ENCODE measurements at places on chromosomes 12 and 14.

DNA sequence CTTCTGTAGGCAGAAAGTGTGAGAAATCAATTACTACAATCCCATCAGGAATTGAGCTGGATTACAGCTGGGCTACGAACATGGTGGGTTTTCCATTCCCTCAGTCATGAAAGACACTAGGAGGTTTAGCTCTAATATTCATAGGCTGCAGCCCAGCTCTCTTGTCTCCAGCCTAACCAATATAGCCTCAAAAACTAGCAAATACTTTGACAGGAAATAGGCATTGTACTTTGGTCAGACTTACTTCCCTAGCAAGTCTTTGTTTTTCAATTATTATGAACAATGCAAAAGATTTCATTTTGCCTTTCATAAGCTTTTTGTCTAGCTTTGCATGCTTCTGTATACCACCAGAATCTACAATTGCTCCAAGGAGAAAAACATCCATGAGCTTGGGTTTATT is 296.2 kb downstream of the GPHN start:
- no peak for DNase-seq
- no peak overlapping the region for H3K27ac ChIP-seq
- H3K4me1 ChIP-seq, result no peaks in the 10 kb centered on the region
- no peak overlapping the region for H3K4me3 ChIP-seq

DNA sequence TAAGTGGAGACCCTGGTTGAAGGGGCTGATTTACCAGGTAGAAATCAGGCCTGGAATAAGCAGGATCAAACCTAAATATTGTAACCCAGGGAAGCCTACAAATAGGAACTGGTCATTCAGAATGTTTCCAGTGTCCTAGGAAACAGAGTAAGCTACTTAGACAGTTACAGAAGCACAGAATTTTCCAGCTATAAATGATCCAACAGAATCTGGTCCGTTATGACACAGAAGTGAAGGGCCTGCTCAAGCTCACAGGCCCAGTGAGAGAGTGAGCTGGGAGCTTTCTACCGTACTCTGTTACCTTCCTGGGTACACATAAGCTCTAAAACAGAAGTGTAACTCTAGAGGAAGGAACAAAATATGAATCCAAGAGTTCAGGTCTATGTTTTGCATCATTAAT is 119.1 kb downstream of the TTC7B start:
- H3K27ac ChIP-seq, result no peak overlapping the region
- no peaks in the 10 kb centered on the region for H3K36me3 ChIP-seq
- H3K27me3 ChIP-seq, result no peaks in the 10 kb centered on the region
- DNase-seq, result no peak
- no peak overlapping the region for H3K4me3 ChIP-seq
- peaks cover 6% of the 10 kb centered on the region for H3K4me1 ChIP-seq

DNA sequence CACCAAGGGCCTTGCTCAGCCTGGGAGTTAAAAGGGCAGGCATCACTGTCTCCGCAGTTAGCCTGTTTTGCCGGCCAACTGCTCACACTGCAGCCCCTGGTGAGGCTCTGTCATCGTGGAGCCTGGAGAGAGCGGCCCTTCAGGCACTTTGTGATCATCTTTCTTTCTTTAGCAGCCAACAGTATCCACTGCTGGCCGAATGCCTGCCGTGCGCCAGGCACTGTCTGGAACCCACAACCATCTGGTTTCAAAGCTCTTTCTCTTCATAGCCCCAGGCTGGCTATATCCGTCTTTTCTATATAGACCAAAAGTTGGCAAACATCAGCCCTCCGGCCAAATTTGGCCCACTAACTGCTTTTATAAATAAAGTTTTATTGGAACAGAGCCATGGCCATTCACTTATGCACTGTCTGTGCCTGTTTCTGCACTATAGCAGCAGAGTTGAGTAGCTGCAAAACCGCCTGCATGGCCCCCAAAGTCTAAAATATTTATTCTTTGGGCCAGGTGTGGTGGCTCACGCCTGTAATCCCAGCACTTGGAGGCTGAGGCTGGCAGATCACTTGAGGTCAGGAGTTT is 29.5 kb downstream of the SLC8B1 start:
- H3K4me3 ChIP-seq, result no peak overlapping the region
- peaks cover 39% of the 10 kb centered on the region for H3K36me3 ChIP-seq
- DNase-seq, result no peak
- H3K4me1 ChIP-seq, result peaks cover 14% of the 10 kb centered on the region

- DNase-seq, result no peak
- peaks cover 3% of the 10 kb centered on the region for H3K4me1 ChIP-seq
- H3K36me3 ChIP-seq, result no peaks in the 10 kb centered on the region
- peaks cover 21% of the 10 kb centered on the region for H3K27me3 ChIP-seq
Measured at GRCh38 chr12:52351196-52352059, 15.9 kb downstream of the KRT85 start.

DNA sequence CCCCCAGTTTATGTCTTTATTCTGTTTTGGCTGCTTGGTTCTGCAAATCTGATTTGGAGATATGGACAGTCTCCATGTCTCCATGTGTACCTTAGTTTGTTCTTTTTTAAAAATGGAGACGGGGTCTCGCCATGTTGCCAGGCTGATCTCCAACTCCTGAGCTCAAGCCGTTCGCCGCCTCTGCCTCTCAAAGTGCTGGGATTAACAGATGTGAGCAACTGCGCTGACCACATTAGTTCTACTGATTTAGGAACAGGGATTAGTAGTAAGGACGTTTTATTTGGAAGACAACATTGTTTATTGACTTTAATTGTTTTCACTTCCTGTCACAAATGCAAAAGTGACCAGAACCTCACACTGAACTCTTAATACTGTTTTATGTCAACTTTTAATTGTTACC is 14.7 kb downstream of the AEBP2 start:
- no peak overlapping the region for H3K4me3 ChIP-seq
- H3K27ac ChIP-seq, result no peak overlapping the region
- peaks cover 50% of the 10 kb centered on the region for H3K36me3 ChIP-seq
- no peak for DNase-seq
- H3K27me3 ChIP-seq, result no peaks in the 10 kb centered on the region

DNA sequence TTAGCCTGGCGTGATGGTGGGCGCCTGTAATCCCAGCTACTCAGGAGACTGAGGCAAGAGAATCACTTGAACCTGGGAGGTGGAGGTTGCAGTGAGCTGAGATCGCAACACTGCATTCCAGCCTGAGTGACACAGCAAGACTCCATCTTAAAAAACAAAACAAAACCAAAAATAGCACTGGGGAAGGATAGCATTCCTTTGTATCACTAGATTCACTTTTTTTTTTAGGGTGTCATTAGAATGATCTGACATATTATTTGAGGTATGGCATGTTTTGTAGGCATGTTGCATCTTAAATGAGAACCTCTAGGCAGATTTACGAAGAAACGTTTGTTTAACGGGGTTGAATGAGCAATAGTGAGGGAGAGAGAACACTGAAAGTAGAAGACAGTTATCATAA is 16.8 kb upstream of the FAR2 start:
- no peaks in the 10 kb centered on the region for H3K4me1 ChIP-seq
- no peak for DNase-seq
- peaks cover 24% of the 10 kb centered on the region for H3K27me3 ChIP-seq
- no peak overlapping the region for H3K4me3 ChIP-seq
- H3K27ac ChIP-seq, result no peak overlapping the region

- peaks cover 4% of the 10 kb centered on the region for H3K27me3 ChIP-seq
- peaks cover 5% of the 10 kb centered on the region for H3K4me1 ChIP-seq
- DNase-seq, result no peak
- no peak overlapping the region for H3K27ac ChIP-seq
Measured at GRCh38 chr12:52147367-52147963, 44.3 kb downstream of the KRT80 start.

DNA sequence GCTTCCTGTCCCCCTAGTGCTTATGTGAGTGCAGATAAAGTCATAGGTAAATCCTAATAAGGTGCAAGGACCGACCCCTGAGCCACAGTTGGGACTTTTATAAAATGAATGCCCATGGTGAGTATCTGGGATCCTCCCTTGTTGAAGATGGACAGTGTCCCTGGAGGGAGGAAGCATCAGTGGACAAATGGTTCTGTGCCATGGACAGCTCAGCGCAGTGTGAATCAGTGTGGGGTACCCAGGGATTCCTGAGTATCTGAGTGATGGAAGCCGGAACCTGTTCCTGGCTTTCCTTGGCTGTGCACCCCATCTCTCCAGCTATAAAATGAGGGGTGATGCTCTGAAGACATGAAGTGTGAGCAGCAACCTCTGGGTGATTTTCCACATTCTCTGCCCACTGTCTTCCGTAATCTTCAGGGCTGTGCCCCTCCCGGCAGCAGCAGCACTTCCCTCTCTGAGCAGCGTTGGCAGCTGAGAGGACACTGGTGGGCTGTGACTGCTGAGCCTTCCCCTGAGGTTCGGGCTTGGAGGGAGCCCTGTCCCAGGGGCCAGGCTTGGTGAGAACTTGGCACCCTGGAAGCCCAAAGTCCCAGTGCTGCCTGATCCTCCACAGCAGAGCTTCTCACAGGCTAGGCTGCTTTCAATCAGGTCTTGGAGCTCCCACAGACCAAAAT is 25.0 kb downstream of the VCPKMT start:
- H3K4me1 ChIP-seq, result peaks cover 63% of the 10 kb centered on the region
- peaks cover 20% of the 10 kb centered on the region for H3K36me3 ChIP-seq
- H3K27me3 ChIP-seq, result no peaks in the 10 kb centered on the region
- no peak overlapping the region for H3K4me3 ChIP-seq
- no peak overlapping the region for H3K27ac ChIP-seq

DNA sequence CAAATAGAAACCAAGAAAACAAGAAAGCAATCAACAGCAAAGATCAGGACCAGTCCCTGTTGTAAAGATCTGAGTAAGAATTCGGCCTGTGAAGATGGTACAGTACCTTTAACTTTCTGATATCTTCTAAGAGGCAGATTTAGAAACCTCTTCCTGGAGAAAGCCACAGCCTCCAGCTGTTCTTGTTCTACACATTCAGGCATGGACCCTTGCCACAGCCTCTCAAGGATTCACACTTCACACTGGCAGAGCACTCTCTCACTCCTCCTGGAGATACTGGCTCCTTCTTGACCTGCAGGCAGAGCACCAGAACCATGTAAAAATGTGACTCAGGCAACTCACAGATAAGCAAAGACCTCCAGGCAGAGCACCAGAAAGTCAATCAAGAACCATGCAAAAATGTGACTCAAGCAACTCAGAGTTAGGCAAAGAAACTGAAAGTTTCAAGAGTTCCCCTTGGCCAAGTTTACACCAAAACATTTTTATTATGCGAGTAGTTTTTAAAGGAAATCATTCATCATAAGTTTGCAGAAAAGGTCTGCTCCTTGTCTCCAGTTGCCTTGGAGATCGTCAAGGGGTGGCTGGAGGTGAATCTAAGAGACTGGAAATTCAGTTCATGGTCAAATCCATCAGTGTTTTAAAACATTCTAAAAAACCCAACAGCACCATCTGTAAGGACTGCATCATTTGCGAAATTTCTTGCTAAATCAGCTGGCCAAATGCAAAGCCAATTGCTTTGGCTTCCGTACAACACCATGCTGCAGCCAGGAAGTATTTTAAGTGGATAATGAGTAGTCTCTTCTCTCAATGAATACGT is 119.3 kb upstream of the MDM1 start:
- peaks cover 78% of the 10 kb centered on the region for H3K4me1 ChIP-seq
- peak overlapping the region; percentile 95 for H3K27ac ChIP-seq
- DNase-seq, result peak; percentile 55
- no peaks in the 10 kb centered on the region for H3K36me3 ChIP-seq

DNA sequence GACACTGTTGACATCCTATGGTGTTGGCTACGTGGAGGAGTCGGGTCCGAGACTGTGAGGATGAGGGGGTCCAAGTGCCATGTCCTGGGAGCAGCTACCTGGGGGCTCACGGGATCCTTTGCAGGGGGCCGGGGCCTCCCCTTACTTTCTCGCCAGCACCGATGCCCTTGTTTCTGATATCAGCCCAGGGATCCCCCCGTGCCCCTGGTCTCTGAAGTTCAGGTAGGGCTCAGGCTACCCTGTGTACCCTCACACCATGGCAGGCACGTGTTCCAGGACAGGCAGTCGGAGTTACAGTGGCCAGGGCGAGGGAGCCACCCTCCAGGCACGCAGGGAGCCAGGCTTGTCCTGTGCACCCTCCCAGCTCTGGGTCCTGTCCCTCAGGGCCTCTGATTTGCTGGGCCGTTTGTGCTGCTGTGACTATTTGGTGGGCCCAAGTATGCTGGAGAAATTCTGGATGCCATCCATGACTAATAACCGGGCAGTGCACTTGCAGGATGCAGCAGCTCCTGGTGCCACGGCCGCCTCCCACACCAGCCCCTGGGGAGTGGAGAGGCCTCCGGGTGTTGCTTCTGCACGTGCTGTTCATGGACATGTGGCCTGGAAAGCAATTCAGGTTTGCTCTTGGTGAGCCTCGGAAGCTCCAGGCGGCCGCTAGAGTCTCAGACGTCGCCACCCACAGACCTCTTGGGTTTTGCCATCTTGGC is 93.1 kb upstream of the SFSWAP start:
- H3K36me3 ChIP-seq, result no peaks in the 10 kb centered on the region
- peaks cover 5% of the 10 kb centered on the region for H3K27me3 ChIP-seq
- no peaks in the 10 kb centered on the region for H3K4me1 ChIP-seq
- H3K27ac ChIP-seq, result no peak overlapping the region
- no peak overlapping the region for H3K4me3 ChIP-seq

DNA sequence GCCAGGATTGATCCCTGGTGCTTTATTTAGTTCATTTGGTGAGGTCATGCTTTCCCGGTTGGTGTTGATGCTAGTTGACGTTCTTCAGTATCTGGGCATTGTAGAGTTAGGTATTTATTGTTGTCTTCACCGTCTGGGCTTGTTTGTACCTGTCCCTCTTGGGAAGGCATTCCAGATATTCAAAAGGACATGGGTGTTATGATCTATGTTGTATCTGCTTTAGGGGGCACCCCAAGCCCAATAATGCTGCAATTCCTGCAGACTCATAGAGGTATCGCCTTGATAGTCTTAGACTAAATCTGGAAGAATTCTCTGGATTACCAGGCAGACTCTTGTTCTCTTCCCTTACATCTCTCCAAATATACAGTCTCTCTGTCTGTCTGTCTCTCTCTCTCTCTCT is 42.1 kb downstream of the AK7 start:
- H3K27ac ChIP-seq, result no peak overlapping the region
- no peak for DNase-seq
- H3K27me3 ChIP-seq, result peaks cover 15% of the 10 kb centered on the region
- H3K36me3 ChIP-seq, result no peaks in the 10 kb centered on the region

- H3K36me3 ChIP-seq, result no peaks in the 10 kb centered on the region
- no peaks in the 10 kb centered on the region for H3K27me3 ChIP-seq
- DNase-seq, result no peak
- H3K4me1 ChIP-seq, result no peaks in the 10 kb centered on the region
Measured at GRCh38 chr12:130645751-130646150, 70.3 kb downstream of the RIMBP2 start.
